ENCODE measurements at places on chromosomes 12 and 14.

DNA sequence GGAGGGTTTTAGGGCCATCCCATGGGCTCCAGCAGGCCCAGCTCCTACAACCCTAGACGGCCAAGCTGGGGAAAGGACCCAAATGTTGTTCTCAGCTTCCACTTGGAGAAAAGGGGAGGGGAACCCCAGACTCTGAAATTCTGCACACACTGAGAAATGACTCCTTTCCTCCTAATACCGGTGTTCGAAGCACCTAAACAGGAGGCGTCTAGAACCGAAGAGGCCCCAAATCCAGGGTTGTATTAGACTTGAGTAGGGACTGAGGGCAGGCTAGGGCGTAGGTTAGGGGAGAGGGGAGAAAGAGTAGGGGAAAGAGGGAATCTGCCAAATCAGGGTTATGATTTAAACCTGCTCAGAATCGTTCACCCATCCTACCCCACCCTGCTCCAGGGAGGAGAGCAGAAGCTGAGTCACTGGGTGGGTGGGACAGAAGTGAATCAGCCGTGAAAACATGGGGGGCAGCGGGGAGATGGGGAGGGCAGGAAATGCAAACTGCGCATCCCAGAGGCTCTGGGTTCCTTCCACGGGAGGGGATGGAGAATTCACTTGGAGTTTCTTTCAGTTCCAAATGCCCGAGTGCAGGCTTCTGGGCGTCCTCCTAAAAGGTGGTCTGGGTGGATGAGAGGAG, 1.0 kb downstream of the IGFBP6 start:
- DNase-seq = no peak

- peak; percentile 34 for DNase-seq
These were observed 17.0 kb downstream of the ZDHHC22 start for GRCh38 chr14:77124345-77125280.

DNA sequence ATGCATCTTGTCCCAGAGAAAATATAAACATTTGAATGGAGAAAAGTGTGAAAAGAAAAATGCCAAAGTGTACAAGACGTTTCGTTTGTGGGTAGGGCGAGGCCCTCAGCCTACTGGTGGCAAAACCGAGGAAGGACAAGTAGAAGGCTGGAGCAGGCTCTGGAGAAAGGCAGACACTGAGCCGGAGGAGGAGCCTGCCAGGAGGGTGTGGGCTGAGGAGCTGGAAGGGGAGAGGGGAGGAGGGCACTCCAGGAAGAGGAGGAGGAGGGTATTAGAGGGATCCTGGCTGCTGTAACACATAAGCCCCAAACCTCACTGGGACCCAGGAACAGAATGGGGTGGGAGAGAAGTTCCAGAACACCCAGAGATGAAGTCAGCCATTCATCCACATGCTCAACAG, 47.7 kb downstream of the CLMN start:
- no peak for DNase-seq

- peak; percentile 27 for DNase-seq
These were observed 210.9 kb downstream of the MED13L start for GRCh38 chr12:116066381-116067230.

DNA sequence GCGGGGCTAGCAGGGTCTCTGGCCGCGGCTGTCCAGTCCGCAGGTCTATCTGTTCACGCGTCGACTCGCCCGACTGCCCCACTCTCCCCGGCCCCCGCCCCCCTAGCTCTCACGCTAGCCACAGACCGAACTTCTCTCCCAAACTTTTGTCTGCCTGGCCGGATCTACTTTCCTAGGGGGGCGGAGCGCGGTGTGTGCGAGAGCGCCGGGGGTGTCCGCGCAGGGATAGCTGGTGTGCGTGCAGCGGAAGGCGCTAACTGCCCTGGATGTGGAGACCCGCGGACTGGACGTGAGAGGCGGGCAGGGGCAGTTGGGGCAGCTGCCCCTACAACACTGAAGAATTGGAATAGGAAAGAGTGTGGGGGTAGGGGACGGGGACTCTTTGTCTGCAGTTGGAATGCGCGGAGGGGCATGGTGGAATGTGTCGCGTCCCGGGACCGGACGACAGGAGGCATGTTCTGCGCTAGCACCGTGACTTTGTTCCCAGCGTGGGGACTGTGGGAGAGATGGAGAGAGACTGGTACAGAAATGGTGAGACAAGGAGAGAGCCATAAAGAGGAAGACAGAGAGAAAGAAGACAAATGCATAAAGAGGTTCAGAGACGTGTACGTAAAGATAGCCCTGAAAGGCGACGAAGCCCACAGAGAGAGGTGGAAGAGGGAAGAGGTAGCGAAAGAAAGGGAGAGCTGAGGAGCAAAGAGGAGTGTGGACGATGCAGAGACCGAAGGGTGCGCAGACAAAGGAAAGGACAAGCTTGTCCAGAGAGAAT, at the start of gene AJUBA:
Gene AJUBA, minus strand, starts transcription at position 75 of the 769 bp plus-strand sequence. CDS start 285 bp downstream, outside the sequence.
- peak; percentile 50 for DNase-seq

DNA sequence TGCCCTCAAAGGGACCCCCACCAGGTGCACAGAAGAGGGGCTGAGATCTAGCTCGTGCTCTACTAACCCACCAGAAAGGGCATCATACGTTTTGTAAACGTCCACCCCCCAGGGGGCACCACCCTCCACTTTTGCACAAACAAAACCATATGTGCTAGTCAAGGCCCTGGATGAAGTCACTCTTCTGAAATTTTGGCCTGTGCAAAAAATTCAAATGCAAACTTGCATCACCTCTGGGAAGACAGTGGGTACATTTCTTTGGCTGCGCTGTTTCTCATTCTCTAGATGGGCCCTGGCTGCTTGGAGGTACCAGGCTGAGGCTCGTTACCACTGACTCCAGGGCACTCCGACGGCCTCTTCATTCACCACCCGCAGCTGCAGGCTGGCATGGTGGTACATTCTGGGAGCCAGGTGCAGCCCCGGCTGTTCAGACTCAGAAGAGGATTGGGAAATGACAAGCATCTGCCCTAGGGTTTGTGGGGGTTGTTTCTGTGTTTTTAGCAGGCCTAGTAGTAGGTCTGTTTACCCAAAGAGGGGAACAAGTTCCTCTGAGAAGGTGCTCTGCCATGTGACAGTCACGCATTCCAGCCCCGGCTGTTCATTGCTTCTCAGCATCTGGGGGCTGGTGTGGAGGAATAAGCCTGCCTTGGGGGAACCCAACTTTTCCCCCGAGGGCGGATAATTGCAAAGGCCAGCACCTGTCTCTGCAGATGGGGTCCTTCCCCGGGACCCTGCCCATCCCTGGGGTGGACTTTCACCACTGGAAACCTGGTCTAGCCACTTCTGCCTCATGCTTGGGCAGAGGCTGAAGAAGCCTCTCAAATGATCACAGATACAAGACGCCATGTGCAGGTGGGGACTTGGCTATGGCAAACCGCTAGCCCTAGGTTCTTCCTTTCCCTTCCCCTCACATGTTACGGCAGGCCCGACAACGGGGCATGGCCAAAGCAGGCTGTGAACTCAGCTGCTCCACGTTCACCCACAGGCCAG, 147.6 kb downstream of the DPF3 start:
- DNase-seq = no peak

GRCh38 chr12:119082496-119082895, 96.2 kb upstream of the HSPB8 start:
- DNase-seq = no peak

- no peak for DNase-seq
These were observed 343.0 kb downstream of the BMP4 start for GRCh38 chr14:53613404-53614253.

- DNase-seq = no peak
These were observed 84.0 kb downstream of the BORCS5 start for GRCh38 chr12:12440784-12441428.

- DNase-seq = no peak
These were observed 41.8 kb upstream of the CLEC14A start for GRCh38 chr14:38297681-38298080.

DNA sequence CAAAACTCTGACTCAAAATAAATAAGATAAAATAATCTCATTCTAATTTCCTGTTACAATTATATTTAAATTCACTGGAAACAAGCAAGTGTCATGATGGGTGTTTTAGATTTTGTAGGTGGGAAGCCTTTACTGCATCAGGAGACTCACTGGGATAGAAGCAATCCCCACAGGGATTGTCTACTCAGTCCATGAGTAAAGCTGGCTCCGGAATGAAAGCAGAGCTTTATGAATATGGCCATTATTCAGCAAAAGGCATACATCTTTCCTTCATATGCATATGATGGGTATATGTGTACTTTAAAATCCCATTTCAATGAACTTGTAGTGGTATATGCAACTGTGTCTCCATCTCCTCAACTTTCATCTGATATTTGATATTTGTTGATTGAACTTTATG, 25.4 kb upstream of the PPM1H start:
- no peak for DNase-seq

- DNase-seq = no peak
These were observed 88.8 kb downstream of the SINHCAF start for GRCh38 chr12:31236998-31237637.

GRCh38 chr14:98593361-98593761, 678.6 kb downstream of the BCL11B start:
- no peak for DNase-seq

- peak; percentile 35 for DNase-seq
These were observed 24.8 kb downstream of the CLECL1 start for GRCh38 chr12:9707864-9708808.

- no peak for DNase-seq
These were observed 1.0 kb upstream of the BTG1 start for GRCh38 chr12:92146497-92147224.

- DNase-seq = no peak
These were observed 44.6 kb upstream of the TUNAR start for GRCh38 chr14:95832012-95832411.

GRCh38 chr14:32635061-32635719, 303.5 kb upstream of the NPAS3 start:
- no peak for DNase-seq

DNA sequence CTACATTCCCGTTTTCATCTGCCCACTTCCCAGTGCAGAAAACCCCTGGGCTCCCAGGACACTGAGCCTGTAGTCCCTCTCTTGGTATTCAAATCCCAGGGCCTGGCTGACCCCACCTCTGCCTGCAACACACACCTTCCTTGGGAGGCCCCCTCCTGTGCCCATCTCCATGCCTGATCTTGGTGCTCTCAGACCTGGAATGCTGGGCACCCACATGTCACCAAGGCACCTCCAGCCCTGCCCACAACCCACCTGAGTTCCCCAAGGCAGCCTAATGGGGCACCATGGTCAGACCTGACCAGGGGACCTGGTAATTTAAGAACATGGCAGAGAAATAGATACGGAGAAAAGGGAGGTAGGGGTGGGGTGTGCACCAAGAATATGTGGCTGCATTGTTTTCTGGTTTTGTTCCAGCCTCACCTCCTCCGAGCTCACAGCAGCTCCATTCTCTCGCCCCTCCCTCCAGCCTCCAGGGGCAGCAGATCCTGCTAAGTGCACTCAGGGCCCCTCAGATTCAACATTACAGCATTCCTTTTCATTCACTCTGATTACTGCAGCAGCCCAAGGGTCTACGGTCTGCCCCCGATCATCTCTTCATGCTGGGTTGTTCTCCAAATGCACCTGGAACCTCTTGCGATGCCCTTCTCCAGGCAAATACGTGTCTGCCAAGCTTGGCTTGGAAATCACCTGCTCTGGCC, 9.2 kb upstream of the HSP90AA1 start:
- DNase-seq = no peak

DNA sequence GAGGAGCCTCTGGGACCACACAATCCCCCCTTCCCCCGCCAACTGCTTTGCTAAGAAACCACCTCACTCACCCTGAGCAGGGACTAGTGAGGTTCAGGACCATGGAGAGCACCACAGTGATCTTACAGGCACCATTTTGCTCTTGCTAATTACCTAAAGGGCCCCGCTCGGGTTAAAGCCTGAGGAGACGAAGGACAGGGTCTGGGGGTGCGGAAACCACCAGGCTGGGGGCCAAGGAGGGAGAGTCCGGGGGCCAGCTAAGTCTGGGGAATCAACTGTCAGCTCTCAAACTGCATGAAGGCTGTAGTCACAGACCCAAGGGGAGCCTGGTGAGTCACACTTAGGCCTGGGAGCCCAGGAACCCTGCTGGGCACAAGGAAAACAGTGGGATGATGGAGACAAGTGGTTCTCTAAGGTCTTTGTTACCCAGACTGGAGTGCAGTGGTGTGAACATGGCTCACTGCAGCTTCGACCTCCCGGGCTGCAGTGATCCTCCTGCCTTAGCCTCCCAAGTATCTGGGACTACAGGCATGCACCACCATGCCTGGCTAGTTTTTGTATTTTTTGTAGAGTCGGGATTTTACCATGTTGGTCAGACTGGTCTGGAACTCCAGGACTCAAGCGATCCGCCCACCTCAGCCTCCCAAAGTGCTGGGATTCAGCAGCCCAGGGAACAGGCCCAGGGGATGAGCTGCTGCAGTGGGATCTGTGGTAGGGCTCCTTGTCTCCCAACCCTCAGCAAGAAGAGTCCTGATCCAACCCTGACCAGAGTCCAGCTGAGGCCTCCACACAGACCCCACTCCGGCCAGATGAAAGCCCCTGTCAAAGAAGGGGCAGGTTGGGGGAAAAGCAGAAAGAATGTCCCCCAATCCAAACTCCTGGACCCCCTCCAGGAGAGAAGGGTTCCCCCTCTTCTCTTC, 98.8 kb downstream of the CALM1 start:
- no peak for DNase-seq

DNA sequence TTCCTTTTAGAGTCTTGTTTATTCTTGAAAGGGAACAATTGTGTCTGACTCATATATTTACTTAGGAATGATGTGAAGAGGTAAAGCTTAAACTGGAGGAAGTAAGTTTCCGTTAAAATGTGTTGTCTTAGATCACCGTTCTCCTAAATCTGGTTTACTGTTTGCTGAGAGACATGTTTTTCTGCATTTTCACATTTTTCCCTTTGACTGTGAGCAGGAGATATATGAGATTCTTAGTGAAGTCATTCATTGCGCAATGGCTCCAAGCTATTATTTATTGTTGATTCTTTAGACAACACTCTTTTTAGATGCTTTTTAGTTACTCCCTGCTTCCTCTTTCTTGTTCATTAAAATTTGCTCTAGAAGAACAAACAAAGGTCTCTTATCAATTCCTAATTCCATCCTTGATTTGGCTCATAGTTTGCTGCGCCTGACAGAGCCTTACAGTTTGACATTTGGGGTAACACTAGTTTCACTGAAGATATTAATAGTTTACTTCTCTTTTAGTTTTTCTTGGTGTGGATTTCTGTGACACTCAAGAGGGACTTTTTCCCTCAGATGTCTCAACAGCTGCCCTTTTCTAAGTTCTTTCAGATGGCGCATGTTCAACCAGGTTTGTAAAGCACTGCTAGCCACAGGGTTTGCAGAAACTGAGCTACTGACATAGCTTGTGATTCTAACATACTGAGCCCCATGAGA, 11.4 kb downstream of the CLECL1 start:
- no peak for DNase-seq

- DNase-seq = no peak
These were observed 5.8 kb downstream of the HNRNPC start for GRCh38 chr14:21263284-21264024.
